ENCODE measurements at places on chromosomes 3 and 15.

DNA sequence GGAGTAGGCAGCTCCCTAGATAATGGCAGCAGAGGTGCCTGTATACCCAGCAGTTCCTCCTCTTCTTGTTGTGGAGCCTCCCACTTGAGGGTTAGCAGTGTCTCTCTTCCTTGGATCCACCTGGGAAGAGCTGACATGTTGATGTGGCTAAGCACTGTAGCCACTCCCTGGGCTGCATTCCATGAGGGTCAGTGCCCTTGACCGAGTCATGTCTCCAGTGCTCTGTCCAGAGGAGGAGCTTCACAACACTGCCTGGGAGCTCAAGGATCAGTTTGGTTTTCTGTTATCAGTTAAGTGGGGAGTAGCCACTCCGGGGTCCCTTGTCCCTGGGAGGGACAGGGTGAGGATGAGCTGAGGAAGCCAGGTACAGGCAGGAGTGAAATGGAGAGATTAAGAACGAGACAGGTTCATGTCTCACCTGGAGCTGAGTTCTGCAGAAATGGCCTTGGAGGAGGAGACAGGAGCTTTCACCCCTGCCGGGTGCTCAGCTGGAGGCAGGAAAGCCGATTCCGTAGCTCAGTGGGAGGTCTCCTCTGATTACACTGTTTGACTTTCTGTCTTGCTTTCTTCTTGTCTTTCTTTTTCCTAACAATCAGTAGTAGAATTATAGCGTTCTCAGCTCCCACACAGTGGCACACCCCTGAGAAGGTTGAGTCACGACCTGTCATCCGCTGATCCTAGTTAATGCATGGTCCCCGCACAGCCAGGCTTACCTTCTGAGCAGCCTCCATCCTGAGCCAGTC is 57.9 kb upstream of the SEC22A start:
- H3K27ac ChIP-seq, result no peak overlapping the region
- H3K4me1 ChIP-seq, result no peaks in the 10 kb centered on the region
- no peak overlapping the region for H3K4me3 ChIP-seq
- H3K27me3 ChIP-seq, result no peaks in the 10 kb centered on the region

DNA sequence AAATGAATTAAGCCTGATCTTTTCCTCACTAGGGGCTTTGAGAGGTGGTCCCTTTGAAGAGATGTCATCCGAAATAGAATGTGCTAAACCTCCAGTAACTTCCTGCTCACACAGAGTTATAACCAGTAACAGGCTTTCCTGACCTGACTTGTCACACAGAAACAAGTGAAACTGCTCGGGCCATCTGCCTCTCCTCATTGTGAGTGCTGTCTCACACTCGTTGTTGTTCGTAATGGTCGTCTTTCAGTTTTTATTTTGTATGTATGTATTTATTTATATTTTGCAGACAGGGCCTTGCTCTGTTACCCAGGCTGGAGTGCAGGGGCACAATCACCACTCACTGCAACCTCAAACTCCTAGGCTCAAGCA is 24.0 kb downstream of the ACSBG1 start:
- no peak overlapping the region for H3K4me3 ChIP-seq
- no peak overlapping the region for H3K27ac ChIP-seq
- no peaks in the 10 kb centered on the region for H3K27me3 ChIP-seq
- no peaks in the 10 kb centered on the region for H3K4me1 ChIP-seq
- no peak for DNase-seq
- no peaks in the 10 kb centered on the region for H3K36me3 ChIP-seq

- H3K27ac ChIP-seq, result no peak overlapping the region
- no peaks in the 10 kb centered on the region for H3K27me3 ChIP-seq
- H3K4me3 ChIP-seq, result no peak overlapping the region
- peaks cover 12% of the 10 kb centered on the region for H3K4me1 ChIP-seq
- DNase-seq, result no peak
Observed at GRCh38 chr15:25810154-25810553, 53.0 kb downstream of the ATP10A start.

- H3K4me1 ChIP-seq, result peaks cover 61% of the 10 kb centered on the region
- H3K27ac ChIP-seq, result peak within 1 kb of the TSS; percentile 71
- no peak within 1 kb of the TSS for H3K4me3 ChIP-seq
- no peaks in the 10 kb centered on the region for H3K27me3 ChIP-seq
- DNase-seq, result peak; percentile 84
- H3K36me3 ChIP-seq, result no peaks in the 10 kb centered on the region
Observed at GRCh38 chr3:48222616-48223513, at the start of gene CAMP. TSS of gene CAMP (plus strand) at chr3:48223495. CDS start at chr3:48223512, 17 bp downstream.

GRCh38 chr3:151439652-151440125 is 21.2 kb downstream of the IGSF10 start:
- no peak overlapping the region for H3K27ac ChIP-seq
- no peaks in the 10 kb centered on the region for H3K4me1 ChIP-seq
- H3K27me3 ChIP-seq, result no peaks in the 10 kb centered on the region

All from GM12878 (cell line).